ENCODE measurements at places on chromosomes 5 and 9. TPM values are rescaled to one million over a fixed set of nuclear protein-coding genes. Genes with fewer than 3 reads are reported as not detected.

Gene OBP2B
- 0.41 TPM for polyA plus RNA-seq

Gene TXNDC8
- polyA plus RNA-seq = not detected

Gene NR5A1
- 0.34 TPM for polyA plus RNA-seq

Gene ROPN1L
- 0.86 TPM for polyA plus RNA-seq

Gene TRIM36
- polyA plus RNA-seq = 2.6 TPM

- no peak for DNase-seq
Measured at GRCh38 chr5:136080113-136080482, 51.3 kb downstream of the TGFBI start.

GRCh38 chr5:43156388-43156787 is 35.6 kb upstream of the NIM1K start:
- DNase-seq = no peak

DNA sequence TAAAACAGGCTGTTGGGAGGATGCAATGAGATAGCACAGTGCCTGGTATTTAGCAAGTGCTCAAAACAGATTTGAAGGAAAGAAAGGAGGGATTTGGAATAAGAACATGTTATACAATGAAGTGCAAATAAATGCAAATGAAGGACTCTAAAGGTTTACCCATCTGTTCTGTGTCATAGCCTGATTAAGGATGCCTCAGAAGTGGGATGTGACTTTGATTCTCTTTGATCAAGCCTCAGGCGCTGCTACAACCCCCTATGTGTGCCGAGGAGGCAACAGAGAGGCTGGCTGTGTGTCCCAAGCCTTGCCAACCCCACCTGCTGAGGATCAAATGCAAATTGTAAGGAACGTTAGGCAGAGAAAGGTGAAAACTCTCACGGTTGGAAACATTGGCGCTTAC is 27.2 kb downstream of the GGTA1 start:
- DNase-seq = no peak

All from renal pelvis (tissue), 12 donors.